ENCODE measurements at places on chromosomes 3 and 15.

- DNase-seq = no peak
These were observed 41.4 kb downstream of the CD200 start for GRCh38 chr3:112374333-112374734.

DNA sequence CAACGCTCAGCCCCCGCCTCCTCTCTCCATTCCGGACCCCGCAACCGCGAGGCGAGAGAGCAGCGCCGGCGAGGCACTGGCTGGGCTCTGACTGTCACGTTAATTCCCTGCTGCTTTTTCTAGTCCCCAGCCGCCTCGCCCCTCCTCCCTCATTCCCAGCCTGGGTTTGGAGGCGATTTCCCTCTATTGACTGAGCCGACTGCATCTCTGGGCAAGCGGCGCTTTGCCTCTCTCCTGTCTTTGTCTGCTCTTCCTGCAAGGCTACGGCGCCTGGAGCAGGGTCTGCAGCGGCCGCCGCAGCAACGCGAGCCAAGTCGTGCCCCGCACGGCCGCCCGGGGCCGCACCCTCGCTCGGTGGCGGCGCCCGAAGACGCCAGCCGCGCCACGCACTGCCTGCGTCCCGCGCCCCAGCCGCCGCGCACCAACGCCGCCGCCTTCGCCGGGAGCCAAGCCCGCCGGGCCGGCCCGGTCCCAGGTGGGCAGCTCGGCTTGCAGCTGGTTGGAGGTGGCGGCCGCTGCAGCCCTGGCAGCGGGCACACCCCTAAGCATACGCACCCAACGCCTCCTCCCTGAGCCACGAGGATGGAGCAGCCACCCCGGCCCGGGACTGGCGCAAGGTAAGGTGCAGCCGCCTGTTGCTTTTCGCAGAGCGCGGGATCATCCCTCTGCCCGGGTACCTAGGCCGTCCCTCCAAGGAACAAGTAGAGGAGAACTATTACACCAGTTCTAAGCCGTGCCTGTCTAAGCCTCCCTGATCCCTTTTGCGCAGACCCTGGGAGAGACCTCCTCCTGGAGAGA lies at the start of gene LRRC3B:
LRRC3B (plus strand) TSS at position 152 of the 798 bp plus-strand sequence. CDS start 86,901 bp downstream, outside the sequence.
- DNase-seq = no peak

- no peak for DNase-seq
These were observed 266.8 kb upstream of the CBLB start for GRCh38 chr3:106135451-106136160.

DNA sequence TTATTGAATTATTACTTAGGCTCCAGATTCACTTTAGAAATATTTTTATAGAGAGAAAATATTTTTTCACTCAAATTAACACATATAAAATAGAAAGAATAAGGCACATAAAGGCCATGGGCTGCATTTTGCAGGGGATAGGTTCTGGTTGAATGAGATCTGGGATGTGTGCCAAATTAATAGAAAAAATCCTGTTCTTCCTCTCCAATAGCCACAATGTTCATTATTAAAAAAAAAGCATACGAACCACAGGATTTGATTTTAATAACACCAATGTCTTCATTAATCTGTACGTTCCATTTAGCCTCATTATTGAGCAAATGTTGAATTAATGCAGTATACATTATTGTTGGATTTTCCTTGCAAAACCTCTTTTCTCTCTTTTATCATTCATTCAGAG lies 622.8 kb upstream of the AGTR1 start:
- no peak for DNase-seq

Data from NCI-H526 treated with DMSO at 0.1 percent for 48 hours (cell line).